Stimulated activated CD8-positive, alpha-beta memory T cell treated with anti-CD3 and anti-CD28 coated beads, Interleukin-7, amount 100 ng/mL, for 48 hours (primary cell): ENCODE measurements at places on chromosomes 3 and 15.

- DNase-seq, result no peak
Measured at GRCh38 chr3:41106691-41107090, 92.6 kb upstream of the CTNNB1 start.

DNA sequence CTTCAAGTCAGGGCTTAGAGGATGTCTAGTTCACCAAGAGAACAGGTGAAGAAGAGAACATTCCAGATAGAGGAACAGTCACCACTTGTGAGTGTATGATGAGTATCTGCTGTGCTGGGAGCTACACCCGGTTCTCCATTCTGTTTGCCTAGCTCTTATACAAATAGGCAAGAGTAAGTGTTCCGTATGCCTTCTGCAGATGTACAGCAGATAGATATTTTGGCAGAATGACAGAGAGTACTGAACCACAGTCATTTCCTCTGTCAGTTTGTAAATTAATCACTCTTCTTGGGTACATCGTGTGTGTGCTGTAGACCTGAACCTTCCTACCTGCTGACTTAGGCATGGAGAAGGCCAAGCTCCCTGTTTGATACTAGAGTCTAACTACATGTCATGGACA lies 108.3 kb upstream of the CTDSPL start:
- no peak for DNase-seq

GRCh38 chr3:187919544-187919943 lies 174.3 kb upstream of the BCL6 start:
- no peak for DNase-seq

DNA sequence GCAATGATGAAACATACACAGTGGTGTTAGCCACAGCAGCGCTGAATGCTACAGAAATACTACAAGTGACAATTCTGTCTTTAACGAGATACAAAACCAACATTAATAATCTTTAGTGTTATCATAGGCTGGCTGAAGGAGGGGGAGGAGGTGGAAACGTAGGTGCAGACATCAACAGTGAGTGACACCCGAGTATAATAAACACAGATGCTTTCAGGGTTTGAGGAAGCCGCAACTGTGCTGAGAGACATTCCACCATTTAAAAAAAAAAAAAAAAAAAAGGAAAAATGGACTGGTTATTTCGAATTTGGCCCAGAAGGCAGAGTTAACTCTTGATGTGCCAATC lies 4.3 kb upstream of the IGDCC3 start:
- DNase-seq, result no peak

DNA sequence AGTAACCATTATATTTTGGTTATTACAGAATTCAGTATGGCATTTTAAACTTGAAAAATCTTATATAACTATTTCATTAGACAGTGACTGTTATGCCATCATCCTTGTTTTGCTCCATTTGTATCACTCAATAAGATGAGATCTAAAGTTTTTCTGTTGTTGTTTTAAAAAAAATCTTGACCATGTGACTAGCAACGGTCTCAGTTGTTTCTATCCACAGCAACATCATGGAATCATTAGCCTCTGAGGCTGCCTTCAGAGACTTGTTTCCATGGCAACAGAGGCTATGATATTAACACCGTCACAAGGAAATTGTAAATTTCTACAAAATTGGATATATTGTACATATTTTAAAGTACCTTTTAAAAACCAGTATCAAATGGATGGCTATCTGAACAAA lies 129.8 kb downstream of the DLG1 start:
- no peak for DNase-seq

GRCh38 chr15:81887912-81888311 lies 157.9 kb downstream of the MEX3B start:
- DNase-seq, result no peak

DNA sequence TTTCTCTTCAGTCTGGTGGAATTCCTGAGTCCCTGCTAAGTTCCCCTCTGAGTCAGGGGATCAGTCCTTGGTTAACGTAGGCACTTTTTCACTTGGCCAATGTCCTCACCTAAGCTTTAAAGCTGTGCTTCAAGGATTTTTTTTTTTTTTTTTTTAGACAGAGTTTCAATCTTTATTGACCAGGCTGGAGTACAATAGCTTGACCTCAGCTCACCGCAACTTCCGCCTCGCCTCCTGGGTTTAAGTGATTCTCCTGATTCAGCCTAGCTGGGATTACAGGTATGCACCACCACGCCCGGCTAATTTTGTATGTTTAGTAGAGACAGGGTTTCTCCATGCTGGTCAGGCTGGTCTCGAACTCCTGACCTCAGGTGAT lies 220.3 kb downstream of the STT3B start:
- DNase-seq, result no peak

DNA sequence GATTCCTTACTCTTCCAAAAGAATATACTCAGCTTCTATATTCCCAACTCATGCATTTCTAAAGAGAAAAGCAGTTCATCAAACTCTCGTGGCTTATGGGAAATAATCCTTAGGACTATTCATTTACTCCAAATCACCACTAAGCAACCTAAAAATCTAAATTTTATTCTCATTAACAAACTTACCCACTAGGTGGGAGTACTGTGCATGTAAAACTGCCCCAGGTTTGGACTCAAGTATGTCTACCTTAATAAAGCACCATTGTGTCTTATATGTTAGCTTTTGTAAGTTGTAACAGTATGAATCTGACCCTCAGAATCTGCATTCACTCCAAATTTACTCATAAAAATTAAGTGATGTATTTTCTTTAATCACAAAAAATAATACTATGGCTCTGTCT lies 25.3 kb downstream of the RAD18 start:
- DNase-seq, result no peak

DNA sequence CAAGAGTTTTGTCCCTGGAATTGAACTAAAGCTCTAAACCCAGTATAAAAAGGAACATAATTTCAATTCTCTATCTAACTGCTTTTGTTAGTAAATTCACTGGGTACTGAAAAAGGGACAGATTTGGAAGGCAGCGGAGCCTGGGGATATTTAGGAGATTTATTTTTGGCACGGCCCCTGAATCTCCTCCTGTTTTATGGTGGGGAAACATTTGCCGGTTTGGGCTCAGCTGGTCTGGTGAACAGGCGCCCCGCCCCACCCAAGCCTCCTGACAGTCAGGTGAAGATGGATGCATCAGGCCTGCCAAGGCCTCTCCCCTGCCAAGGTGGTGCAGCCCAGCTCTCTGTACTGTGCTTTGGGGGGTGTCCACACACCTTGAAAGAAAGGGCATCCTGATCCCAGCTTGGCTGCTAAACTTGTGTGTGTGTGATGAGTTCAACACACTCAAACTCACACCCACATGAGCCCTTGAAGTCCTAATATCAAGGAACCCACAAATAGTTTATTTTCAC lies 46.3 kb downstream of the EBLN2 start:
- DNase-seq, result no peak

DNA sequence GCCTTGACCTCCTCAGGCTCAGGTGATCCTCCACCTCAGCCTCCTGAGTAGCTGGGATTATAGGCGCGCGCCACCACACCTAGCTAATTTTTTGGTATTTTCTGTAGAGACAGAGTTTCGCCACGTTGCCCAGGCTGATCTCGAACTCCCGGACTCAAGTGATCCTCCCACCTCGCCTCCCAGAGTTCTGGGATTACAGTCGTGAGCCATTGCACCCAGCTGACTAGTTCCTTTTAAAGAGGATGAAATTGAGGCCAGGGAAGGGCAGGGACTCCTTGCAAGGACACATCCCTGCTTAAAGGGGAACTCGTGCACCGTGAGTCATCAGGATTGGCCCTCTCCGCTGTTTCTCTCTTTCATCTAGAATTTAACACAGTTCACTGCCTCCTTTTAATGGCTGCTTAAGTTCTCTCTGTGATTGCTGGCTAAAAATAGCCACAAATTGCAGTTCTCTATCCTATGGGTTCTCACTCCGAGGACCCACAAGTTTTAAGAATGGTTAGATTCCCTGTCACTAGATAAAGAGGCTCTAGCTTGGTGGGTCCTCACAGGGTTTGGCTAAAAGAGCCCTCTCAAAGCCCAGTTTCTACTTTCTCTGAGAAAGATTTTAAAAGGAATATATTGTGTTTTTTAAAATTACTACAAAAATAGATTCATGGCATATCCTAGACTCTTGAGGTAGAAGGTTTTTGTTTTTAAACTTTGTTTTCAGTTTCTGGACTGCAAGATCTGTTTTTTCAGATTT lies 1.4 kb downstream of the CRTAP start:
- no peak for DNase-seq

DNA sequence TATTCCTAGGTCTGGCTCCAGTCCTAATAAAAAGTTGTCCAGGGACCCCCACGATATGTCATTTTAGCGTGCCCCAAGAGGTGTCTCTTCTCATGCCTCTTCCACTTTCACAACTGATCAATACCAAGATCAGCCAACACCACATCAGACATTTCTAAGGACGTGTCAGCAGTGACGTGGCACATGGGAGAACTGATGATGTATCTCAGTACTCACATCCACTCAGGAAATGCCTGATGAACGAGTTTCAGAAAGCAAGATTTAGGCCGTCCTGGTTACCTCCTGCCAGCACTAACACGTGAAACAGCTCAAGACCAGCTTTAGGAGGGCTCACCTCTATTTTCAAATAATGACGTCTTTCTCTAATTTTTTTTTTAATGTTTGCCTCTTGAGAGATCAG lies 19.6 kb downstream of the VGLL4 start:
- DNase-seq, result peak; percentile 82

GRCh38 chr15:86183596-86184491 lies 104.2 kb downstream of the AGBL1 start:
- peak; percentile 37 for DNase-seq

GRCh38 chr3:98994128-98994762 lies 92.8 kb upstream of the DCBLD2 start:
- DNase-seq, result no peak

DNA sequence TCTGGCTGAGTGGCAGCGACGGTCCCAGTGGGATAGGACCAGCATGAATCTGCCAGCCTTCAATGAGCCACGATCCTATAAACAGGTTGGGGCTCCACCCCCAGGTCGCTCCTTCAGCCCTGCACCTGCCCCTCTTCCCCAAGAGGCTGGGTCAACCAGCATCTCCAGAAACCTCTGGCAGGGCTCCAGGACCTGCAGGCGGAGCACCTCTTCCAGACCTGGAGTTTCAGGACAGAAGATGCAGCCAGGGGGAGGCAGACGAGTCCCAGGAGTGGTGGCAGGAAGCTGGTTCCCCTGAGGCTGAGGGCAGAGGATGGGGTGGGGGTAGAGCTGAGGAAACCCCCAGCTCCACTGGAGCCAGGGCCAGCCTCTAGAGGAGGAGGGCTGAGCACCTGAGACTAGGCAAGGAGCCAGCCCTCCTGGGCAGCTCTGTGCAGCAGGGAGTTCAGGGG lies at the start of gene PLA2G4D:
PLA2G4D (minus strand) TSS at position 51 of the 452 bp plus-strand sequence. CDS start 103 bp downstream, outside the sequence.
- DNase-seq, result no peak

DNA sequence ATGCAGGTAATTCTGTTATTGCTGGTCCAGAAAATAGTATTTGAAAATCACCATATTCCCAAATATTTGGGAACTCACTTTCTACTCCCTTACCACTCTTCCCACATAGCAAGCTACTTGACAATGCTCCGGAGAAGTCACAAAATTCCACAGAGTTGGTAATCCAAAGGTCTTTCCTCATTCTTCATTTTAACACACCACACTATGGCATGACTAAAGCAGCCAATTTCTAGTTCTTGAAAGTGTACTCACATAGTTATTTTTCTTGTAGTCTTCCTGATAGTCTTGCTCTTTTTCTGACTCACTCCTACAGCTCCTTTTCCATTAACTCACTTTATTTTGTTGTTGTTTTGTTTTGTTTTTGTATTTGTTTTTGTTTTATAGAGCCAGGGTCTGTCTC lies 67.2 kb downstream of the MYO9A start:
- no peak for DNase-seq

DNA sequence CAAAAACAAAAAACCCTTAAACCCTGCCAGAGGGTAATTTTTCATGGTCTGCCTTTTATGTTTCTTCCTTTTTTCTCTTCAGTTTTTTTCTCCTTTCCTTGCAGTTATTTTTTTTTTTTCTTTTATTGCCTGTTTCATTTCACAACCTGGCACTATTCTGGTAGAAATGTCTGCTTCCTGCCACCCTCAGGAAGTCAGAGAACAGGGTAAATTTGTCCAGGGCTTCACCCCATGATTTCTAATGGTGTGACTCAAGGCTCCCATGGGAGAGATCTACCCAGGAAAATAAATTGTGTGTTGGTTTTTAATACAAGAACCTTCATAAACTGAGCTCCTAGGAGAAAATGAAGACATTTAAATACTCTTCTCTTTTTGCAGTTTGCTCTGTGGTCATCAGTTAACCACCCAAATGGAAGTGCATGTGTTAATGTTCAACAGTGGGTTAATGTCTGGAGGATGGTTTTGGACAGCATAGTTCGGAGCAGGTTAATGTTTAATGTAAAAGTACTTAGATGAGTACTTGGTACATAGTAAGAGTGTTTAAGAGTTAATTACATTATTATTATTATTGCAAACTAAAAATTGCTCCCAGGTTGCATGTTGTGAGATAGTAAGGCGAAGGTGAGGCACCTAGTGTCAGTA lies 45.9 kb downstream of the CGNL1 start:
- no peak for DNase-seq

DNA sequence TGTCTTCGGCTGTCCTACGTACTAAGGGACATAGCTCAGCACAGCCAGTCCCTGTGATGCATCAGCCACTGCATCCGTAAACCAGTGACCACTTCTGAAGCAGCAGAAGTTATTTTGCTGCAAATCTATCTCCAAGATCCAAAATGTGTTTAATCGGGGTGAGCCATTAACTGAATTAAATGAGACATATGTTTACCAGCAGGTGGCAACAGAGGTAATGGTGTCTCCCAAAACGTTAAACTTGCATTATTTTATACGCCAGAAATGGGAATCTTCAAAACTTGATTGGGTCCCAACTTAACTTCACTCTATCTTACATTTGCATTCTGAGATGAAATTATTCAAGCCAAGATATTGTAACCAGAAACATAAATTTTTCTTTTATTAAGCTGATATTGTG lies 75.3 kb upstream of the BOC start:
- no peak for DNase-seq

DNA sequence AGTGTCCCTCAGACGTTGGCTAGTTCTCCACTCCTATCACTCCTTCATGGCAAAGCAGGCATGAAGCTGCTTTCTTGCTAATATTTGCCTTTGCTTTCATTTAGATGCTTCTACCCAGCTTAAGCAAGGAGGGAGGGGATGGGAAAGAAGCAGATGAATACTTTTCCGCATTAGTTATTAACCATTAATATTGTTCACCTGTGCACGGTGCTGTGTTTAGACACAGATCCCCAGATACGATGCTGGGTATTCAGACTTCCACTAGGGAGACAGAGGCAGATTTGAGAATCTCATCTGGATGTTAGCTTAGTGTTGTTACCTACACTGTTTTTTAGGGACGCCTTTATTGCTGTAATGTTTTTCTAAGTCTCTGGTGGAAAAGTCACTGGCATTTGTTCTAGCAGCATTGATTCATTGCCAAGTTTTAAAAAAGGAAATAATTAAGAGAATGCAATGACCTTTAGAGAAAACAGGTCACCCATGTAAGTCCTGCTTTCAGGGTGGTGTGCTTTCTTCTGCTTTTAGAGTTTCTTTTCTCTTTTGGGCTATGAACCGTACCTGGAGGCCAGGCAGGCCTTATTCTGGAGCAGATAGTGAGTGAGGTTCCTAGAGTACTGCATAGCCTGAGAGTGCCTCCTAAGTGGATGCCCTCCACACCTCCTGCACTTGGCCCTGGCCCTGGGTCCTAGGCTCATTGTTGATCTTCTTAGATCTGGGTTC lies 55.5 kb downstream of the MYZAP start:
- DNase-seq, result no peak
